ENCODE measurements at places on chromosomes 4 and X.

- DNase-seq: no peak
Observed at GRCh38 chr4:22237155-22237751, 278.6 kb downstream of the ADGRA3 start.

GRCh38 chr4:137853424-137853823, 321.1 kb upstream of the PCDH18 start:
- DNase-seq: no peak

- DNase-seq: peak; percentile 13
Observed at GRCh38 chr4:150209140-150209829, 131.0 kb downstream of the DCLK2 start.

- DNase-seq: no peak
Observed at GRCh38 chrX:23981711-23982110, 45.3 kb downstream of the KLHL15 start.

DNA sequence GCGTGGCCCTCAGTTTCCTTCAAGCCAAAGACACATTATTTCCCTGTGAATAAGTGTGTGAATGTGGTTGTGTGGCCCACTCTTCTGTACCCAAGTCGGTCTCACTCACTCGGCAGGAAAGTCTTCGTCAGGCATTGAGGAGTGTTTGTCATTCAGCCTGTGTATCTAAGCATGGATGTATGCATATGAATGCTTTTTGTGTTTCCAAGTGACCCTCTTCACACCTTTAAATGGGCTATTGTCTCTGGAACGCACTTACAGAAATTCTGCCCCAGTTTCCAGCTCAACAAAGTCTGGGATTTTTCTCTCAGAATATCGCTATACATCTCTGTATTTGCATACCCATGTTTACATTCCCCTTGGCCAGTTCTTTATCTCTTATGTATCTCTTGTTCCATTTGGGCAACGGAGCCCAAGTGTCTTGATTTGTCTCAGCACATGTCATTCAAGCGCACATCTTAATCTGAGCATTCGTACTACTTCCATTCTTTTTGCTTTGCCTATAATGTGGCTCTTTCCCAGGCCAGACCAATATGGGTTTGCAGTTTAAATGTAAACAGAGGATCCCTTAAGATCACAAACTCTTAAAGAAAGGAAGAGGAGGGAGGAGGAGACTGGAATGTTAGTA, 4.8 kb downstream of the BCOR start:
- no peak for DNase-seq

- DNase-seq: peak; percentile 46
Observed at GRCh38 chr4:212438-213188, 88.3 kb downstream of the ZNF718 start.

- no peak for DNase-seq
Observed at GRCh38 chr4:112225157-112225556, 6.4 kb upstream of the AP1AR start.

DNA sequence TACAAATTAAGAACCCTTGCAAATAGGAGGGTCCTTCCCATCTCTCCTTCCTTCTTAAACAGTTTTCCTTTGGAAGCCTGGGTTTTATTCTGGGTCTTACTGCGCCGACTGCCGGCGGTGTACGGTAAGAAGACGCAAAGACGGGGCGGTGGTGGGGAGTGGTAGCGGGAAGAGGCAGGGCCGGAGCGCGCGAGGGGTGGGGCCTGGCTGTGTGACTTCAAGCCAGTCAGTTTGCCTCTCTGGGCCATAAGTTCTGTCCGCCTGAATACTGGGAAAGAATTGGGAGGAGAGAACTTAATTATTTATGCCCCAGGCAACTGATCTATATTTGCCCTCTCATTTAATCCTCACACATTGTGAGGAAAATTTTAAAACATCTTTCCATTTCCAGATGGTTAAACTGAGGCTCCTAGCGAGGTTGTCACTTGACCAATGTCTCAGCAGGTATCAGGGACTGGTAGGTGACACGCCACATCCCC, 726 bp upstream of the KANTR start:
- no peak for DNase-seq

DNA sequence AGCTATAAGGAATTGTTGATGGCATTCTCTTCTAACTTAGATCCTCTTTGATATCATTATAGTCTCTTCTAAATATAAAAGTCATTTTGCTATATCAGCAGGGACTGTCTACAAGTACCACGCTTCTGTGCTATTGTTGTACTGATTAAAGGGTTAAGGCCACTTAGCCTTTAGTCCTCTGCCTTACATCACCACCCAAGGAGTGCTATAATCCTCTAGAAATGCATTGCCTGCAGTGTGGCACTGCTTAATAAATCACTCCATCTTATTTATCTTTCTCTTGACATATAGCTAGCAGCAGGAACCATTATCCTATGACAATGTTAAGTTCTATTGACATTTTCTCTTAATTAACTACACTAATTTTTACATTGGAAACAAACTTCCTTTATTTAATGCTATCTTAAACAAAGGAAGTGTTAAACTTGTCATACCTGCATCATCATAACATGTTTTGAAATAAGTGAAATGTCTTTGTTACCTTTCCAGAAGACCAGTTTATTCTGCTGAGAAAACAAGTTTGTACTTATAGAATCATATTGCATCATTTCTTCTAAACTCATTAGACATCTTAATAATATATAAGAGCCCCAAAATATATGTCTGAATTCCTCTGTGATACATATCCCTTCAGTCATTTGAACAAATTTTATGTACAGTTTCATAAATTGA, 360.9 kb upstream of the ATOH1 start:
- DNase-seq: no peak

DNA sequence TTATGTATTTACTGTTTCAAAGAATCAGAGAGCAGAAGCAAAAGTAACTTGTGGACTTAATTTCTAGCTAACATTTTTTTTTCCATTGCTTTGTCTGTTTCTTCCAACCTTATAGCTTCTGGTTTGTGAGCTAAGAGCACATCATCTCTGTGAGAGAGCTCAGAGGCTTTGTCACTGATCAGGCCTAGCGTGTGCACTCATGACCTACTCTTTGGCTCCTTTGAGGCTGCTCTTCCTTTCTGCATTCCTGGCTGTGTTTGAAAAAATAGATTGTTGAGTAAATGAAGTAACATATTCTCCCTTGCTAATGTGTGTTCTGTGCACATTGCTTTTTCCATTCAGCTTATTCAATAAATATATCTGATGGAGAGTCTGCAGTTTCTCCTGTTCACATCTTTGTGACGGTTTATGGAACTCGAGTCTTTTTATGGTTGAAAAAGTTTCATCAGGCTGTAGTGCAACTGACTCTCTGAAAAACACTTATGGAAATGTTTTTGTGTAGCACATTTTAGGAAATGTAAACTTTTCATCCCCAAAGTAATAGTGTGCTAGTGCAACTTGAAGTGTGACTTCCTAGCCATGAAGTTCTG, 133.0 kb downstream of the RAPGEF2 start:
- DNase-seq: no peak

DNA sequence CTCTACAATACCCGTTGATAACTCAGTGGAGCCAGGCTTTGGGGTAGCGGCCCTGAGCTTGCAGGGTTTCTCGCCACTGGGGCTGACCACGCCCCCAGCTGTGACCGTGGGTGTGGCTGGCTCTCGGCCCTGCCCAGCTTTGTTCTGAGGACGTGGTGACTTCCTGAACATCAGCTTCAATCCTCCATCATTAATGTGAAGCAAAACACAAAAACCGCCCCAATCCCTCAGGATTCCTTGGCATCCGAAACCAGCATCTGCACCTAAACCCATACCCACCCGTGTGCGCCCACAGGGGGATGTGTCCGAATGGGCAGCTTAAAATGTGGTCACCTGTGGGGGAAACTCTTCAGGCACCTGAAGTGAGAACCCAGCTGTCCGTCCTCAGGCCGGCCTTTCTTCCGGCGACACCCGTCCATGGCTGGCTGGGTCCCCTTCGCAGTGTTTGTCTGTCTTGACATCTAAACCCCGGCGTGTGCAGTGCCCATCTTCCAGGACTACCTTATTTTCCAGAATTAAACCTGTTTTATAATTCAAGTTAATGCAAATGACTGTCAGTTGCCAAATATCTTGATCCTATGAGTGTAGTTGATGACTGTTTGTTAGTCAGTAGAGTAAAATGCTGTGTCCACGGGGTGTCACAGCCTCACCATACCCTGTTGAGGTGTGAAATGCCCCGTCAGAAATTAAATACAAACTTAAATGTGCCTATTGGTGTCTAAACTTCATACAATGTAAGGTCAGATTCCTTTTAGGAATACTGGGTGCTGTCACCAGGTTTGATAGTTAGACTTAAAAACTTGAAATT, 27.3 kb downstream of the NELFA start:
- DNase-seq: no peak

DNA sequence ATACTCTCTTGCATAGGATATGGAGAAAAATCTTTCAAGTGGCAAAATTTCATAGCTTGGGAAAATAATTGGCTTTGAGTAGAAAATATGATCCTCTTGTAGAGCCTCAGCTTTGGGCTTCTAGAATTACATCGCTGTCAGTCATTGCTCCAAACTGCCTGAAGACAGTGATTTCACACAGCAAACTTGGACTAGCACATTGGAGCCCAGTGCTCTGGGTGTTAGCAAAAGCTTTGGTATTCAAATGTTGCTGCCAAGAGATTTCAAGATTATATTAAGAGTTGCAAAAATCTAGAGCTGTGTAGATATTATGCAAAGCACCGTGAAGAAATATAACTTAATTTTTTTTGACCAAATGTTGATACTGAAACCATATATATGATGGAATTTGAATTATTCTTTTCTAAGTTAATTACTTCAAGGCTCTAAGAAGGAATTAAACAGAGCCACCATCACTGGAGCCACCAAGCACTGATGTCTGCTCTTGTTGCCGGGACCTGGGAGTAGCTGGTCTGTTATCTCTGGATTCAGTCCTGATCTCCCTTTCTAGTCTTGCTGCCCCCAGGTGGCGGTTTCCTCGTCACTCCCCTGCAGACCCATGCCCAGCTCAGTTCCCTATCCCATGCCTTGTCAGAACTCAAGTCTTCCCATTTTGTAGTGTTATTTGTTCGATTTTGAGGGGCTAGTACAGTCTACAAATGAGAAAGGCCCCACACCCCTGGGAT, 260.7 kb upstream of the SFRP2 start:
- peak; percentile 80 for DNase-seq

- no peak for DNase-seq
Observed at GRCh38 chr4:48596336-48596735, 106.3 kb downstream of the ZAR1 start.

DNA sequence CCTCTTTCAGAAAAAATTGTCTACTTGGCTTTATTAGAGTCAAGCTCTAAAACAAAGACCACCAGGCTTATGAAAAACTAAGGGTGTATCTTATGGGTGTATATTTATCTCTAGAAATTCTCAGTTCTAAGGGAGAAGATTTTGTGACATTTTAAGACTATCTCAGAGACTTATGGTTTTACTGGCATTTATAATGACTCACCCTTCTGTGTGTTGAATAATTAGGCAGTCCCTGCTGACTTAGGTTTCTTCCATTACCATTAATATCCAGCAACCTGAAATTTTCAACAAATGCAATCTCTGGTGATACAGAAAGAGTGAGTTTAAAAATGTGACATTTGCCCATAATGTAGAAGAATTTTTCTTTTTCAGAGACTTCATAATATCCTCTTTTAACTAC, 1015.0 kb upstream of the AGA start:
- DNase-seq: no peak

- no peak for DNase-seq
Observed at GRCh38 chr4:180189666-180190065, 2053.5 kb upstream of the TENM3 start.

DNA sequence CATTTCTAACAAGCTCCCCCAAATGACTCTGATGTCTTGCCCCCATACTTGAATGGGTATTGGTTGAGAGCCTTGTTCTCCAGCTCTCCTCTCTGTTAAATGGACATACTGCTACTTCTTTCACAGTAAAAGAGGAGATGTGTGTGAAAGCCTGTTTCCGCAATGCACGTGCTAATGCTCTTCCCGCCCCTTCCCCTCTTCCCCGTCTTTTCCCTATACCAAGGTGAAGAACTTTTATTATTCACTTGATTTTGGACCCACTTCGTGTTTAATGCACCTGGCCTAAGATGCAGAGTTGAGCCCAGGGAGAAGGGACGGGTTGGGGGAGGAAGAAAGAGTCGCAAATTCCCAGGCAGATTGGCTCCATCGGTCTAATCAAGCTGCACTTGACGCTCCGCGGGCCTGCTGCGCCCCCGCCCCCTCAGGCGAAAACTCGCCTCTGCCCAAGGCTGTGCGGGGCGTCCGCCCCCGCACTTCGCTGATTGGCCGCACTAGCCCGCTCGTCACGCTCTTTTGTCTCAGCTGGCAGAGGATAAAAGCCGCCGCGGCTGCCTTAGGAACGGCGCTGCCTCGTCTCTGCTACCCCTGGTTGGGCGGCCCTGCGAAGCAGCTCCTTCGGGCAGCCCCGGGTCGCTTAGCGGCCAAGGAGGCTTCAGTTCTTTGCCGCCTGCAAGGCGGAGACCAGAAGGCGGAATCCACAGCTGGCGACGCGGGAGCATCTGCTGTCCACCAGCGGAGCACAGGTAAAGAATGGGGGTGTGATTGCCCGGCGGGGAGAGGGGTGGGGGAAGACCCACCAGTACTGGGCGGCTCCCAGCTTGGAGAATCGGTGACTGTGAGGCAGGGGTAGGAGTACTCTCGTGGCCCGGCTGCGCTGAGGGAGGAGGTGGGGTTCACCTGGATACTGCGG, at the start of gene ZCCHC12:
Gene ZCCHC12 (plus strand): TSS at position 562 of the 910 bp plus-strand sequence. CDS start 1,421 bp downstream, outside the sequence.
- DNase-seq: no peak

DNA sequence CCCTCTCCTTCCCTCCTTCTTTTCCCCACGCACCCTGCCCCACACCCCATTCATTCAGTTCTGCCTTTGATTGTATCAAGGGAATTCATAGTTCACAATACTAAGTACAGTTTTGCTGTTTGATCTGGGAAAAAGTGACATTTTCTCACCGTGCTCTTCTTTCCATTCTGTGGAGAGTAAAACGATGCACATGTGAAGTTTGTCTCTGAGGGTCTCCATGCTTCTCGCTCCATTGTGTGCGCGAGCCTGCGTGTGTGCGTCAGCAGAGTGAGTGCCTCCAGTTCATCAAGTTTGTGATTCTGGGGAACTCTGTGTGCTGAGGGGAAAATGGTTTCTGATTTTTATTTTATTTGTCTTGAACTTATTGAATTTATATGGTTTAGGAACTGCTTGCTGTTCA, 1.9 kb downstream of the STK26 start:
- DNase-seq: no peak

- DNase-seq: no peak
Observed at GRCh38 chrX:103614999-103615398, 7.2 kb downstream of the TCEAL3 start.

- DNase-seq: no peak
Observed at GRCh38 chr4:6120361-6120760, 80.0 kb downstream of the JAKMIP1 start.

GRCh38 chrX:19611636-19612376, 96.5 kb upstream of the MAP3K15 start:
- DNase-seq: no peak

All from AG09309 (cell line).